ENCODE measurements at places on chromosomes 5 and 9.

GRCh38 chr5:32754284-32754683 lies 43.2 kb downstream of the NPR3 start:
- DNase-seq, result no peak

DNA sequence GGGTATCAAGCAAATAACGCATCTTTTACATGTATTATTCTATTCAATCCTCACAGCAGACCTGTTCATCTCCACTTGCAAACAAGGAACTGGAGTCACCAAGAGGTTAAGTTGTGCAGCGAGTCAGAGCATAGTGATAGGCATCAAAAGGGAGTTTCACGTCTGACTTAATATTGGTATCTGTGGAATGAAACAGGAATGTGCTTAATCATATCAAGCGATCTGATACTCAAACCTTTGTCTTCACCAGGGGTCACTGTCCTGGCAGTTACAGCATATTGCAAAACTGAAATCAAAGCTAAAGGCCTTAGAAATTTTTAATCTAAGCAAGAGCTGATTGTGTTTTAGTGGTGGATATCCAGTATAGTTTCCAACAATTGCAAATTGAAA lies 271.6 kb downstream of the PLK2 start:
- DNase-seq, result no peak

DNA sequence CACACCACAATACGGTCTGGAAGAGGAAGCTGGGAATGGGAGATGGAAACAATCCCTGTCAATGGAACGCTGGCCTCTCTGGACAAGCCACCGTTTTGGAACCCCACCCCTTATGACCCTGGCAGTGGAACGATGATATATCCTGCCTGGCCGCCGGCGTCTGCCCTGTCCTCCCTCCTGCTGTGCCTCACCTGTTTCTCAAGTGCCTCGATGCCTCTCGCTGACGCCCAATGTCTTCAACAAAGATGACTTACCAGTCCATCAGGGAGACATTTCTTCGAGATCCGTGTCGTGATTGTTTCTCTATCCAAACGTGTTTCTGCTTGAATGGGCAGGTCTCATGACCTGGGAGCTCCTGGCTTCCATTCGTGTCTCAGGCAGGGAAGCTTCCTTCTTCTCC lies 476.5 kb downstream of the SPATA31A7 start:
- DNase-seq, result no peak

- DNase-seq, result no peak
Measured at GRCh38 chr9:133527444-133527920, 2.7 kb upstream of the MYMK start.
